Stimulated activated effector memory CD8-positive, alpha-beta T cell treated with anti-CD3 and anti-CD28 coated beads, Interleukin-12 subunit alpha, Interleukin-12 subunit beta, amount 100 ng/mL, for 72 hours (primary cell): ENCODE measurements at places on chromosomes 1 and 21.

GRCh38 chr1:41282679-41283317 is 40.7 kb upstream of the SCMH1 start:
- DNase-seq = no peak

DNA sequence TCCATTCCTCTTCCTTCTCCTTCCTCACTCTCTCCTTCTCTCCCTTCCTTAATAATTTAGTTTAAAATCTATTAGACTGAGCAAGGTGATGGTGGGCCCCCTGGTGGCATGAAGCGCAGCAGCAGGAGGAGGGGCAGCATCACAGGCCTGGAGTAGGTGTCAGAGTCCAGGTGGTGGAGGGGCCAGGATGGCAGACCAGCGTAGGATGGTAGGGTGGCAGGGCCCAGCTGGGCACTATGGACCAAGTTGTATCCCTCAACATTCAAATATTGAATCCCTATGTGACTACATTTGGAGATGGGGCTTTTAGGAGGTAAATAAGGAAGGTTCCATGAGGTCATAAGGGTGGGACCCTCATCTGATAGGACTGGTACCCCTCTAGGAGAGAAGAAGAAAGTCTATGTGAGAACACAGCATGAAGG is 61.0 kb downstream of the WDR4 start:
- DNase-seq = peak; percentile 43

- DNase-seq = no peak
Observed at GRCh38 chr1:64223329-64224151, 20.1 kb downstream of the UBE2U start.

GRCh38 chr1:155174324-155175280 is 953 bp downstream of the TRIM46 start:
- no peak for DNase-seq

DNA sequence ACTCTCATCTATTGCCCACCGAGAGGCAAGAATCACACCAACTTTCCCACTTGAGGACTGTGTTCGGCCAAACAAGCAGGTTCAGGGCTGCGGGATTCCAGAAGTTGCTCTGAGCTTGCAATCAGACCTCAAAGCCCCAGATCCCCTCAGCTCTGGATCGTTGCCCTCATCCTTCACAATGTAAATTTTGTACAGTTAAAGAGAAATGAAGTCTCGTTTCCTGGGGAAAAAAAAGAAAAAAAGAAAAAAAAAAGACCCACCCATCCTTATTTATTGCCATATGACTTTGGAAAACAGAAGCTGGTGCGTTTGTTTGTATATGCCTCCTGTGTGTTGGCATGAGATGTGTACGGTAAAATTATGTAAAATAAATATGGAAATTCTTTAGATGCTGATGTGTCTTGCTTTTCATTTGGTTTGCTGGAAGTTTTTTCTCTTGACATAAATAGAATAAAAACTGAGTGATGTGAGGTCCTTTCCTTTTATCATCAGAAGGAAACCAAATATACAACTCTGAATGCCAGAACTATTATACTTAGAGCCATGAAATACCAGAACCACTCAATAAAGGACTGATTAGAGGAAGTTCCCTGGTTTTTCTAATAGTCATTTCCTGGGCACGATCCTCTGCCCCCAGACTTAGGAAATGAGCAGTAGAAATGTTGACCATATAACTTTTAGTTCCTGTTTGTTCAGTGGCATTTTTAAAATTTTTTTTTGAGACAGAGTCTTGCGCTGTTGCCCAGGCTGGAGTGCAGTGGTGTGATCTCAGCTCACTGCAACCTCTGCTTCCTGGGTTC is 48.7 kb downstream of the LHX4 start:
- DNase-seq = no peak

GRCh38 chr1:155077758-155078445 is 735 bp upstream of the EFNA3 start:
- no peak for DNase-seq

DNA sequence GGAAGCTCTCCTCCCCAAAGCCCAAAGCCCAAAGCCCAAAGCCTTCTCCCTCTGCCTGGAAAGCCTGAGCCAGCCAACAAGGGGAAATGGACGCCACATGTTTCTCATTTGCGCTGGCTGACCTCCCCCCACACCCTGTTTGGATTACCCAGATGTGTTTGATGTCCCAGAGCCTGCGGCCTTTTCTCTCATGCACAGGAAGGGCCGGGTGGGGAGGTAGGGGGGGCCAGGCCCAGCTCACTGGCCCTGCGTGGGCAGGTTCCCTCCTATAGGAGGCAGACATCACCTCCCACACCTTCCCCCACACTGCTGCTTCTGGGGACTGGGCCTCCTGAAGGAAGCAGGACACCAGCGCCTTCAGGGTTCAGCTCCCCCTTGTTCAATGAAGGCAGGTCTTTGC is 116.3 kb downstream of the NAV1 start:
- no peak for DNase-seq

DNA sequence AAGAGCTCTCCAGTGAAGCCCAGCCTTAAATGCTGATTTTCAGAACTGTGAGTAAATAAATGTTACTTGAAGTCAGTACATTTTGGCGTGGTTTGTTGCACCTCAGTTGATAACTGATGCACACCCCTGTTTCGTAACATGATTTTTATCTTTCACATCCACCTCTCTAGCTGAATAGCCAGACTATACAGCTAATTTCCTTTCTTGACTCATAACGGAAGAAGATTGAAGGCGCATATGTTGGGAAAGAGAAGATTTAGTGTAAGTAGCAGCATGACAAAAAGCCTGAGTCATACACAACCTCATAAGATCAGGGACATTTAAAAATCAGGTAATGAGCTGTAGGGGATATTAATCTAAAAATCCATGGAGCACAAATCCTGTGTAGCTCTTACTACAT is 716.2 kb upstream of the ZP4 start:
- DNase-seq = no peak
